ENCODE measurements at places on chromosomes 5 and 9.

GRCh38 chr9:87551772-87552217 lies 54.1 kb downstream of the DAPK1 start:
- DNase-seq, result no peak

DNA sequence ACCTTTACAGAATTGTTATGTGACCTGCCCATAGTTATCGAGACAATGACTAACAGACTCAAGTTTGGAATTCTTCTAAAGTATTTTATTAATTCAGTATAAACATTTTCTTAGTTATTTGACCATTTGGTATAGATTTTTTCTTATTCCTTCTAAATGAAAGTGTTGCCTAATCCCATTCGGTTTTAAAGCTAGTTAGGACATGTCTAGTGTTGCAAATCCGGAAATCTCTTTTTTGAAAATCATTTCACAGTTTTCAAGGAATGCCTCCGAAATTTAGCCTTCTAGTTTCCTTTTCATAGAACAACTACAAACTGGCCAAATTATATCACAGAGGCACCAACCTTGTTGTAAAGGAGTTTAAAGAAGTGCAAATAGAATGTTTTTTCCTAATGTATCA lies 171.8 kb downstream of the XRCC4 start:
- no peak for DNase-seq

GRCh38 chr9:115715666-115716065 lies 437.9 kb upstream of the PAPPA start:
- no peak for DNase-seq

DNA sequence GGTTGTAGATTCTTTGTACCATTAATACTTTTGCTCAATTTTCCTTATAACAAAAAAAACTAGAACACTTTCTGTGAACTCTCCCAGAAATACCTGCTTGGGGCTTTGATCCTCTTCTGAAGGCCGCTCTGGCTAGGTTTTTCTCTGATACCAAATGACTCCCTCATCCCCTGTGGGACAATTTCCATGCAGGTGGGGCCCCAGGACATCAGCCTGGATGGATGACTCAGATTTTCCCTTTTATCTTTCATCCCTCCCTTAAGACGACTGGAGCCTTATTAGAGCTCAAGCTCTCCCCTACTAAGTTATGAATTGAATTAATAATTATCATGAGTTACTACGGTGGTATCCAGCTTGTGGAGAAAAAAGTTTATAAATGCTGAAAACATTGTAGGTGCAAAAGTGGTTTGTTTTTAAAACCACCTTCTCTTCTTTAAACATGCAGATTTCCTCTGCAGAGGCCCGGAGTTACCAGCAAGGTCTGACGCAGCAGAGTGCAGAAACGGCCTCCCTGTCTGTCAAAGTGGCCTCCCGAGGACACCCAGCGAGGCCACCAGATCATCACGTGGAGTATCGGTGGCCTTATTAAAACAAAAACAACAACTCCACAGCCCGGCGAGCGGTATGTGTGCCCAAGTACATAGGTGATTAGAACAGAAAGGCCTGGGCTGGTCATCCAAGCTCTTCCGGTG lies 50.8 kb upstream of the IRX4 start:
- no peak for DNase-seq

Measured in common myeloid progenitor, CD34-positive (primary cell).